ENCODE measurements at places on chromosomes 1 and 21.

GRCh38 chr21:42120903-42121535 is 49.9 kb downstream of the UMODL1 start:
- DNase-seq = no peak

DNA sequence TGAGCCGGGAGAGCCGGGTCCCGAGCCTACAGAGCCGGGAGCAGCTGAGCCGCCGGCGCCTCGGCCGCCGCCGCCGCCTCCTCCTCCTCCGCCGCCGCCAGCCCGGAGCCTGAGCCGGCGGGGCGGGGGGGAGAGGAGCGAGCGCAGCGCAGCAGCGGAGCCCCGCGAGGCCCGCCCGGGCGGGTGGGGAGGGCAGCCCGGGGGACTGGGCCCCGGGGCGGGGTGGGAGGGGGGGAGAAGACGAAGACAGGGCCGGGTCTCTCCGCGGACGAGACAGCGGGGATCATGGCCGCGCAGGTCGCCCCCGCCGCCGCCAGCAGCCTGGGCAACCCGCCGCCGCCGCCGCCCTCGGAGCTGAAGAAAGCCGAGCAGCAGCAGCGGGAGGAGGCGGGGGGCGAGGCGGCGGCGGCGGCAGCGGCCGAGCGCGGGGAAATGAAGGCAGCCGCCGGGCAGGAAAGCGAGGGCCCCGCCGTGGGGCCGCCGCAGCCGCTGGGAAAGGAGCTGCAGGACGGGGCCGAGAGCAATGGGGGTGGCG is 371 bp downstream of the ARID1A start:
- DNase-seq = peak; percentile 62

DNA sequence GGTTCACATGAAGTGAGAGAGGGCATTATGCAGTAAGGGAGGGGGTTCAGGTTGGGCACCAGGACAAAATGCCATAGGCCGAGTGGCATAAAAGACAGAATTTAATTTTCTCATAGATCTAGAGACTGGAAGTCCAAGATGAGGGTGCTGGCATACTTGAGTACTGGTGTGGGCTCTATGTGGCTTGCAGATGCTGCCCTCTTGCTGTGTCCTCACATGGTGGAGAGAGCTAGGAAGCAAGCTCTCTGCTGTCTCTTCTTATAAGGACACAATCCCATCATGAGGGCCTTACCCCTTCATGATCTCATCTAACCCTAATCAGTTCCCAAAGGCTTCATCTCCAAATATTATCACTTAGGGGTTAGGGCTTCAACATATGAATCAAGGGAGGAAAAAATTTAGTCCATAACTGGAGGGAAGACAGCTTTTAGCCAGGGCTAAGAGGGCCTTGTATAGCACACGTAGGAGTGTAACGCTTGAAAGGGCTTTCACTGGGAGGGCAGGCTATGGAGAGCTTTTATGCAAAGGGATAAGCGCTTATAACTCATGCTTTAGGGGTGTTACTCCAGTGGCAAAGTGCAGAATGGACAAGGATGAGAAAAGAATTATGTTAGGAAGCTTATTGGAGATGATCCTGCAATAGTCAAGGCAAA is 64.5 kb downstream of the PLPPR5 start:
- no peak for DNase-seq

- no peak for DNase-seq
These were observed 1155.1 kb upstream of the ADGRL2 start for GRCh38 chr1:80645621-80646020.

- DNase-seq = no peak
These were observed 228.0 kb downstream of the TOMM20 start for GRCh38 chr1:234900595-234900994.

- no peak for DNase-seq
These were observed 208.3 kb downstream of the DSCAM start for GRCh38 chr21:40638466-40639251.

- peak; percentile 95 for DNase-seq
These were observed 68.9 kb downstream of the UCK2 start for GRCh38 chr1:165896277-165896676.

DNA sequence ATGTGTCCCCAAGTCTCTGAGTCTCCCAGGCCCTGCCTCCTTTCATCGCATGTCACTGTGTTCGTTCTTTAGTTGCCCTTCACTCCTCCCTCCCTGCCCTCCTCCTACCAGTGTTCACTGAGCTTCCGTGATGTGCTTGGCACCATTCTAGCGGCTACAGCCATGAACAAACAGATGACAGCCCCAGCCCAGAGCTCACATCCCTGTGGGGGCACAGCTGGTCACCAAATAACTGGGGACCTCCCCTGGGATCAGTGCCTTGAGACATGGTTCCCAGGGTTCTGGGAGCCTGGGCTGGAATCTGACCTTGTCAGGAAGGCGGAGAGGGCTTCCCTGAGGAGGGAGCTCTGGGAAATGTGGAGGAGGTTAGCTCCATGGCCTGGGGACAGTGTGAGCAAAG is 320.7 kb downstream of the PTPRU start:
- no peak for DNase-seq

DNA sequence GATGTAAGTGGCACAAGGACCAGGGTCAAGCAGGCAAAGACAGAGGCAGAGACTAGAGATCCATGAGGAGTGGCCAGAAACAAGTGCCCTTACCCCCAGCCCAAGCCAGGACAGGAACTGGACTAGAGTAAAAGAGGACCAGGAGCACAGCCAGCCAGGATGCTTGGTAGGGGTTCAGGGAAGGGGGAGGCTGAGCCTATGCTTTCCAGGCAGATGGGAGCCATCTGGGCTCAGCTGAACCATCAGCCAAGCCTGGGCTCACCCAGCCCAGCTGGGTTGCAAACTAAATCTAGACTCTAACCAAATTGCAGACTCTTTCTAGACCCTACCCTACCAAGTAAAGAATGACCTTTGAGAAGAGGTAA is 15.2 kb downstream of the PDZK1IP1 start:
- DNase-seq = no peak

- no peak for DNase-seq
These were observed 9.8 kb downstream of the CACYBP start for GRCh38 chr1:175009532-175009931.

DNA sequence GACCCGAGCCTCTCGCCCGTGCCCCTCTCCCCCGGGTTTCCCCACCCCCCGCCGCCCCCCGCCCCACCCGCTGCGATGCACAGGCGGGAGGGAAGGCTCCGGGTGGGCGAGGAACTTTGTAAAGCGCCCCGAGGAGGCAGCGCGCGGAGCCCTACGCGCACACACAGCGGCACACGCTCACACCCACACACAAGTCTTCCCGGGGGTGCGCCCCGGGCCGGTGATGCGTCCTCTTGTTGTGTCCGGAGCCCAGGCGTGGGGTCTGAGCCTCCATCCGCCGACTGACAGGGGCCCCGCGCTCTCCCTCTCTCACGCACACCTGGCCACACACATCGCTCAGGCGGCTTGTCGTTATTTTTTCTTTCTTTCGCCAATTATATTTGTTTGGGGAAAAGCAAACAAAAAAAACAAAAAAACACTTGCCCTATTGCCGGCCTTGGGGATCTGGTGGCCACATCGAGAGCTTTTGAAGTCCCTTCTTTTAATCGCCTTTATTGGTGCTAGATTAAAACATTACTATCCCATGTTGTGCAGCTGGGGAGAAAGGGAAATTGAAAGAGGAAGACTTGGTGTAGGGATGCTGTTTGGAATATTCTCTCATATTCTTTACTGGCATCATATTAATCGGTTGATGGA is 770 bp downstream of the NTNG1 start:
- peak; percentile 7 for DNase-seq

DNA sequence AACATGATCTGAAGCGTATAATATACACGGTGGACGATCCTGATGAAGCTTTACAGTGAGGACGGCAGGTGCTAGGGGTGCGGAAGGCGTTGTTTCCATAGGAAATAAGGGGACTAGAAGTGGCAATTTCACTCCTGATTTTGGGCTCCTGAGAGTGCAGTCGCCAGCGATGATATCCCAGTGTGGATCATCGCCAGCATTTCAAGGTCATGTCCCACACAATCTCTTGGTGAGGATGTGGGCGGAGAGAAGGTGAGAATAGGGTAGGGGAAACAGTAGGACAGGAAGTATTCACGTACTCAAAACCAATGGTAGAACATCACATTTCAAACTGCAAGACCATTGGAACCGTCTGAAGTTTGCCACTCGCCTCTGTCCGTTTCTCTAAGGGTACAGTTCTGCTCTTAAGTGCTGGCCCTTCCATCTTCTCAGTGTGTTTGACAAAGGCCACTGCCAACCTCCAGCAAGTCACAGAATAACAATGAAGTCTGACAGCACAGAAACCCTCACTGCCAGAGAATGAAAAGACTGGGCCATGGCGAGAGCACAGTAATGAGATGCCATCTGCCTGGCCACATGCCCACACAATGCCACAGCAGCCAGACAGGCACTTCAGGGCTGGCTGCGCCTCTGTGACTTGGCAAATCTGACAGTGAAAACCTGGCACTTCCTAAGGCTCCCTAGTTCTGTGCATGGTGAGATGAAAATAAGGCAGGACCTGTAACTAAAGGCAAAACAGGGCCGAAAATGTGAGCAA is 27.9 kb downstream of the PCSK9 start:
- no peak for DNase-seq

DNA sequence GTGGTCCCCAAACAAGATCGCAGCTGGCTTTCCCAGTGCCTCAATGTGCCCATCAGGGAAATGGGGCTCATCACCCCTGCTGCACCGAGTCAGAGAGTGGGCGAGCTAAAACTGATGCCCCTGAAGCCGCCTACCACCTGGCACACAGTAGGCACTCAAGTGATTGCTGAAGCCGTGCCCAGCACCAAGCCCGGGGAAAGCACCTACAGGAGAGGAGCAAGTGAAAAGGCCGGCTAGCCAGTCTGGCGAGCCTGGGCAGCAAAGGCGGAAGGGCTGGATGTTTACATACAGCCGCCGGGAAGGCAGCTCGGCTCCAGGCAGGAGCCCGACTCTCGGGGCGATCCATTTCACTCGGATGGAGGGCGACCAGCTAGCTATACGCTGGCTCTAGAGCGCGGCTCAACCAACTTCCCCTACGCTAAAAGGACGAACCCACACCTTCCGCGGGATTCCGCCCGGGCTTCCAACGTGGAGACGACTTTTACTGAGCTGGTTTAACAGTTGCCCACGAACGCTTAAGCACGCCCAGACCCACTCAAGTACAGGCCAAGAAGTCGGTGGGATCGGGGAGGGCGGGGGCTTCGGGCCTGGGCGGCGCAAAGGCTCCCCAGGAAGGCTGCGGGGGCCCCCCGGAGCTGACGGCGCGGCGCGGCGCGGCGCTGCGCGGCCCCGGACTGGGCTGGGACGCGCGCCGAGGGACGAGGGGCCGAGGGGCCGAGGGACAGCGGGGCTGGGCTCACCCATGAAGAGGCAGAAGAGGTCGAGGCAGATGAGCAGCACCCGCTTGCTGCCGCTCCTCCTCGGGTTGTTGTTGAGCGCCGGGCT is 1.0 kb downstream of the PLPP3 start:
- DNase-seq = peak; percentile 68

DNA sequence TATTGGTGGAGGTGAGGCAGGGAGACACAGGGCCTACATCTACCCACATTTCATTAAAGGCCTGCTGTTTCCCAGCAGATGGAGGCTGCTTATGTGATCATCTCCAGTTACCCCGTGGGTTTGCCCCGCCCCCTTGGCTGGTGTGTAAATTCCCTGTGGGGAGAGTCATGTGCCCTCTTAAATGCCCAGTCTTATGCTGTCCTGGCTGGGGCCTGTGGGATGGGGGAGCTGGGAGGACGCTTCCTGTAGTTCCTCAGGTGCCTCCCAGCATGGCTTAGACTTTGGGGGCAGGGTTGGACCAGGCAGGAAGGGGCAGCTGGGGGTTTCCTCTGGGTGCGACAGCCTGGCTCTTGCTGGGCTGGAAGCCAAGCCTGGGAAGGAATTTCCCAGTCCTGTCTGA is 15.5 kb upstream of the CITED4 start:
- peak; percentile 94 for DNase-seq

DNA sequence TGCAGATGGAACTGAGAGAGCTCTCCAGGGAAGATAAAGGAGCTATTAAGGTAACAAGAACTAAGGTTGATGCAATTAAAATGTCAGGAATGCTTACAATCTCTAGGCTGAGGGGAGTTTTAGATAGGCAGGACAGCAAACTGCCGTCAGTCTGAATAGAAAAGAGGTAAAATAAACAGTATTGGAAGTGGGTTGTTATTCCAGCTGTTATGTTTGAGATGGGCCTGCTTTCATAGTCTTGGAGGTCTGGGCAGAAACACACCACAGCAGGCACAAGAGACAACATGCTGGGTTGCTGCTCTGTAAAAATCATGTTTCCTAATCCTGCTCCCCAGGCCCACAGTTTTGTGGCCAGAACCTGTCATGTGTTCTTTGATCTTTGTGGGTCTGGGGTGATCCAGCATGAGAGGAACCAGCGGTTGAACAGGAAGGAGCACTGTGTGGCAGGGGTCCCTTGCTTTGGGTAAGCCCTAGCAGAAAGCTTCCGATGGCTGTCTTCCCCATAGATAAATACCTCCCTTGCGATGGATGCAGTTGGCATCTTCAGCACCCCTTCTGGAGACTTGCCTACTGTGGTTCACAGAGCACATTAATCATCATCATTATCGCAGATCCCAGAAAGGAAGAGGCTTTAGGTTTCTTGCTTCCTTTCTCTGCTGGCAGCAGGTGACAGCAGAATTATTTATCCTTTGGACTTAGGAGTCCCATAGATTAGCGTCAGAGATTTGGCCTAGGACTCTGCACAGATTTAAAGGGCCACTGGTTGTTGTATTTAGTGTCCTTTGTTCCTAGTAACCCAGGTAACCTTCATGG is 97.1 kb downstream of the AK5 start:
- DNase-seq = peak; percentile 28

DNA sequence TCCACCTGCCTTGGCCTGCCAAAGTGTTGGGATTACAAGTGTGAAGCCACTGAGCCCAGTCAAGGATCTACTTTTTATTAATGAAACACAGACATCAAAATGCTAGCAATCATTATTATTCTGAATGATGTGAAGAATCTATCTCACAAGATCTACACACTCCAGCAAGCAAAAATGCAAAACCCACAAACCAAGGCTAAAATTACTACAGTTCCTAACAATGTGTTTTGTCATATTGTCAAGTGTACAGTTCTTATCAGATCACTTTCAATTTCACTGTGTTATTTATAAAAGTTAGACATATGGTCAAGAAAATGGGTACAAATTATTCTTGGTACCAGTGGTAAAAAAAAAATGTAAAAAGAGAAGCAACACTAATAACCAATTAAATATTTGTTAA is 61.3 kb upstream of the SDC3 start:
- no peak for DNase-seq

DNA sequence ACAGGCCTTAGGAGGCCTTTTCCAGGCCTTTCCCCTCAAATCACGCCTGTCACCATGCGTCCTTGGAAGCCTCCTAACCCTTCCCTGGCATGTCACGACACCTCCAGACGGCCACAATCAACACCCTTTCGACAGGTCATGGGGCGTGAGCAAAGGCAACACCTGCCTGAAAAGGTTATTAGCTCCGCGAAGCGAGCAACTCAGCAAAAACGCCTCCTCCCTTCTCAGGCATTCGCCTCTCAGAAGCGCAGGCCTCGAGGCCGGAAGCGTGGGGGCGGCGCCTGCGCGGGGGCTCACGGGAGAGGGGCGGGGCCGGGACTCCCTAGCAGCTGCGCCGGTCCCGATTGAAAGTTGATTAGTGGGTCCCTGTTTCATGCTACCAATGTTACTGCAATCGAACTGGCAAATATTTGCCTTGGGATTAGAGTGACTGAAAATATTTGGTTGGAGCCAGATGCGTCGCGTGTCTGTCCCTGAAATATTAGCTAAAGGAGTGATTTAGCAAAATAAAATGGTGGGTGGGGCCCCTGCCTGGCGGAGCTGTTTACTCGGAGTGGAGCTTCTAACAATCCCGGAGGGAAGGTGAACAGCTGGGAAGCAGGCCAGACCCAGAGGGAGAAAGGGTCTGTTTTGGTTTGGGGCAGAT is 44.9 kb downstream of the GFI1 start:
- DNase-seq = no peak

Measured in iris pigment epithelial cell (primary cell).